Activated CD4-positive, alpha-beta memory T cell treated with anti-CD3 and anti-CD28 coated beads for 36 hours (primary cell): ENCODE measurements at places on chromosomes 1 and 21.

GRCh38 chr1:202193614-202194327 is at the start of gene LGR6:
Gene LGR6 (plus strand): TSS chr1:202193799. CDS start chr1:202193990, 191 bp downstream.
- DNase-seq: no peak

GRCh38 chr1:112146201-112146715 is 156.8 kb upstream of the KCND3 start:
- DNase-seq: no peak

DNA sequence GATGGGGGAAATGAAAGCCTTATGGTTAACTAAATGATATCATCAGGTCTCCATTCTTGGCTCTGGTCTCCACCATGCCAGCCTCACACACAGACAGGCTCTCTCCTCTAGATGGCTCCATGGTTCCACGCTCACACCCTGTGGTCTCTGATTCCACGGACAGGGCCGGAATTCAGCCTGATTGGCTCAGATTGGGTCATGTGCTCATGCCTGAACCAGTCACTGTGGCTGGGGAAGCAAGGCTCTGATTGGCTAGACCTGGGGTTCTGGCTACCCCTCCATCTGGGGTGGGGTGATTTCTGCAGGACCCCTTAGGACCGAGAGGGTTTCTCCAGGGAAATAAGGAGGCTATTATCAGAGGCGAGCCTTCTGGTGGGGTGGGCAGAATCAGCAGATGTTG is 277.0 kb downstream of the PTPRU start:
- DNase-seq: peak; percentile 16

DNA sequence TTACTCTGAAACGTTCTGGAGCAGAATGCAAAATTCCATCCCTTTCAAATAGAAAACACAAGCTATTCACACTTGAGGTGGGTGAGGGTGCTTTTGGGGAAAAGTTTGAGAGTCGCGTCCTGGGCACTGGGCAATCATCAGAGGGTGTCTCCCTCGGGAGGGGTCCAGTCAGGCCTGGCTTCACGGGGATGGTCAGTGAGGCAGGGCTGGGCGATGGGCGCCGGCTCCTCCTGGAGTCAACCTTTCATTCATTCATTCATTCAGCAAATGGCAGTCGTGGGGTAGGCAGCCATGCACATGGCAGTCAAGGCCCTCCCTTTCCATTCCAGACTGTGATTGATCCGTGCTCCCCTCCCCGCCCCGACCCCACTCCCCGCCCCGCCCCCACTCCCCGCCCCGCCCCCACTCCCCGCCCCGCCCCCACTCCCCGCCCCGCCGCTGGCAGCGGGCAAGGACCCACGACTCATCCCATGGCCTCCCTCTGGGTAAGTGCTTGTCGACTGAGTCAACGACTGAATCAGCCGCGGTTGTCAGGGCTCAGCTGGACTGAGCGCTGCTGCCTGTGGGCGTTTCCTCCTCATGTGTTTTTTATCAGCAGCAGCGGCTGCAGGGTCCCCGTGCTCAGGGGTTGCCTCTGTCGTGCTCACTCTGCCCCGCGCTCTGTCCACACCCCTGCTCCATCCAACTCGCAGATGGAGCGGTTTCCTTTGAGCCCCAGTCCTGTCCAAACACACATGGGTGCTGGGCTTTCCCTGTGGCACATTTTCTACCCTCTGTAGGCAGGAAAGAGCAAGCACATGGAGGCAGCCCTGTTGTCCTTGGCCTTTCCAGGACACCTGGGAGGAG is 12.5 kb upstream of the SPSB1 start:
- DNase-seq: peak; percentile 88

- no peak for DNase-seq
Observed at GRCh38 chr1:205676597-205676996, 3.7 kb downstream of the SLC45A3 start.

GRCh38 chr1:103529746-103530145 is 4.2 kb downstream of the RNPC3 start:
- peak; percentile 83 for DNase-seq

- no peak for DNase-seq
Observed at GRCh38 chr1:6447016-6447817, 18.8 kb downstream of the TNFRSF25 start.

- no peak for DNase-seq
Observed at GRCh38 chr1:77704736-77705135, 22.3 kb upstream of the ZZZ3 start.

GRCh38 chr1:206680279-206680678 is 4.4 kb upstream of the MAPKAPK2 start:
- no peak for DNase-seq

DNA sequence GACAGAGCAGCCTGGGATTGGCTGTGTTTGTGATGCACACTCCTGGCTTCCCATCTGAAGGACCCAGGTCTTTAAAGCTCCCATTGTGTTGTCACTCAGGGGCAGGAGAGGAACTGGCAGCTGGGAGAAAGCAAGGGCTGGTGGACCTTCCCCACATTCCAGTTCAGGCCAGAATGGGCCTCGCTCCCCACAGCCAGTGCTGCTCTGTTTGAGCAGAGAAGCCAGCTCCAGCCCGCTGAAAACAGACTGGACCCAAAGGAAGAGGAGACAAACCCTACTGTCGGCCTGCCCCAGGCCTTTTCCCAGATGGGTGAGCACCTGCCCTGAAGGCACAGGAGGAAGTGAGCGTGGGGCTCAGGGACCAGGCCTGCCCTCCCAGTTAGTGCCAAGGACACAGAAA is 499.4 kb downstream of the NPHP4 start:
- DNase-seq: no peak

GRCh38 chr1:56457756-56458375 is 121.5 kb downstream of the PLPP3 start:
- DNase-seq: no peak

GRCh38 chr1:74779750-74780149 is 46.8 kb downstream of the TYW3 start:
- no peak for DNase-seq

- DNase-seq: no peak
Observed at GRCh38 chr1:238469146-238469631, 578.5 kb upstream of the ZP4 start.

- no peak for DNase-seq
Observed at GRCh38 chr1:203439131-203439730, 36.4 kb upstream of the PRELP start.

DNA sequence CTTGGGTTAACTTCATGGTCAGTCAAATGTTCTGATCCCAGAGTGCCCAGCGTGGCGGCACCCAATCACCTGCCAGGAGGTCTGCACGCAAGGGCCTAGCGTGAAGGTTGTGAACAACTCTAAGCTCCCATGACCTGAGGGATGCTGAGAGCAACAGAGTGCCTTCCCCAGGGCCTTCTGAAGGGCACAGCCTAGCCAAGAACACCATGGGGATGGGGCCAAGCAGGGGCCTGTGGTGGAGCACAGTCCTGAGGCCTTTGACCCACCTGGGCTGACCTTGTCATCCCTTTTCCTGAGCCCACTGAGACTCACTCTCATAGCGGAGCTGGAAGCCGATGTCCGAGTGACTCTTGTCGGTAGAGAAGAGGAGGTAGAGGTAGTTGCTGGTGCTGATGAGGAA is 138.8 kb upstream of the HMGB4 start:
- no peak for DNase-seq

DNA sequence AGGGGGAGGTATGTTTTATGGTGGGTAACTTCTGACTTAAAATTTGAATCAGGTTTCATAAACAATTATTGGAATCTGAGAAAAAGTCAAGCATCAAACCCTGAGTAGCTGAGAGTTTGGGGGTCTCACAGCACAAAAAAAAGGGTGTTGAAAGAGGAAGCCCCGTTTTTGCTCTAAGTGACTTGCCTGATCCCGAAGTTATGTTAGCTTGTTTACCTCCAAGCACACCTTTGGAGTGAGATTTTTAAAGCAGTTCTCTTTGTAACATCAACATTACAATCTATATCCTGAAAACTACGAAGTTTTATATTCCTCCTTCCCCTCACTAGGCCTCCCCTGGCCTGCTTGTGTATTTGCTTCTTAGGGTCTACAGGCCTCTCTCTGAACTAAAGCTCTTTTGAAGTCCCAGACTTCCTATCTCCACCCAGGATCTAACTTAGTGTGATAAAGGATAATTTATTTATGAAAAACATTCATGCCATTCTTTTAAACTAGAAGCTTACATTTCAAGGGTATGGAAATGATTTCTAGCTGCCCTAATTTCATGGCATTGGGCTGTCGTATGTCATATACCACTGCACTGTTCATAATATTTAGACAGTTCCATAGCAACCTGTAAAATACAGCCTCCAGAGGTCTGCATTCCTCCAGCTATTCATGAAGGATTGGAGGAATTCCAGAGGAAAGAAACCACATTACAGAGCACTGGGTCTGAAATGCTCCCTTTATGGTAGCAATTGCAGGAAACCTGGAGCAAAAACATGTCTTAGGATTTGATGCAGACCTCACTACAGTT is 36.1 kb upstream of the RGS1 start:
- no peak for DNase-seq

GRCh38 chr1:81192647-81193642 is 607.8 kb upstream of the ADGRL2 start:
- no peak for DNase-seq
